SK-N-DZ (cell line): ENCODE measurements at places on chromosomes 7 and 10.
A peak's percentile ranks its signal among the peaks of the same experiment; 100 is the strongest.

GRCh38 chr7:73901231-73901822 lies 40.4 kb downstream of the TMEM270 start:
- DNase-seq: no peak

DNA sequence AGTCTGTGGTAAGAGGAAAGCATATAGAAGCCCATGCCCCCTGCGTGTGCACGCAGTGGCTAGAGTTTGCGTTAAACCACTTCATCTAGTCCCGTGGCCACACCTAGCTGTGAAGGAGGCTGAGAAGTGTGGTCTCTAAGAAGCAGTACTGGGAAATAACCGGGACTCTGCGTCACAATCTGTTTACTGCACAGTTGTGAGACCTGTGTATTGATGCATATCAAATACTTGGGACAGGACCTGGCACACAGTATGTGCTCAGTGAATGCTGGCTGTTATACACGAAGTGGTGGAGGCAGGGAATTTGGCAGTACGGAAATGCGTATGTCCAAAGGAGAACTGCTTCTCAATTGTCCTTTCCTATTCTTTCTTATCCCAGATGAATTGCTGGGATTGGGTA lies 149.5 kb downstream of the ARHGAP21 start:
- no peak for DNase-seq

GRCh38 chr7:49433794-49434193 lies 339.6 kb upstream of the VWC2 start:
- DNase-seq: no peak

DNA sequence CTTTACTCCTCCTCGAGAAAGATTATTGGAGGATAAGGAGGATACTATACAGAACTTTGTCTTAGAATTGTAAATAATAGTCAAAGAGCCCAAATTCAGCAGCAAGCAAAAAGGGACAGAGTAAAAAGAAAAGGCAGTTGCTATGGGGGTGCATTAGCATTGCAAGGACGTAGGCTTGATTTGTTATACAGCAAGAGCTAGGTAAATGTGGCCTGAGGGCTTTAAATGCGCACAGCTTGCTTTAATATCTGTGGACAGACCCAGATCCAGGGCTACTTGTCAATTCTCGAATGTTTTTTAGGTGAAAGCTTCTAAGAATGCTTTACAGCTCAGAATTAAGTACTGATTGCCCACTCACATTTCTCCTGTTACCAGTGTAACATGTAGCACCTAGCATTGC lies 58.5 kb downstream of the CELF2 start:
- no peak for DNase-seq

- DNase-seq: no peak
Observed at GRCh38 chr10:89744026-89744425, 42.6 kb downstream of the KIF20B start.

GRCh38 chr10:70967591-70968587 lies 79.5 kb upstream of the PCBD1 start:
- DNase-seq: no peak

- peak; percentile 64 for DNase-seq
Observed at GRCh38 chr7:77537778-77538280, 734 bp downstream of the PTPN12 start.

DNA sequence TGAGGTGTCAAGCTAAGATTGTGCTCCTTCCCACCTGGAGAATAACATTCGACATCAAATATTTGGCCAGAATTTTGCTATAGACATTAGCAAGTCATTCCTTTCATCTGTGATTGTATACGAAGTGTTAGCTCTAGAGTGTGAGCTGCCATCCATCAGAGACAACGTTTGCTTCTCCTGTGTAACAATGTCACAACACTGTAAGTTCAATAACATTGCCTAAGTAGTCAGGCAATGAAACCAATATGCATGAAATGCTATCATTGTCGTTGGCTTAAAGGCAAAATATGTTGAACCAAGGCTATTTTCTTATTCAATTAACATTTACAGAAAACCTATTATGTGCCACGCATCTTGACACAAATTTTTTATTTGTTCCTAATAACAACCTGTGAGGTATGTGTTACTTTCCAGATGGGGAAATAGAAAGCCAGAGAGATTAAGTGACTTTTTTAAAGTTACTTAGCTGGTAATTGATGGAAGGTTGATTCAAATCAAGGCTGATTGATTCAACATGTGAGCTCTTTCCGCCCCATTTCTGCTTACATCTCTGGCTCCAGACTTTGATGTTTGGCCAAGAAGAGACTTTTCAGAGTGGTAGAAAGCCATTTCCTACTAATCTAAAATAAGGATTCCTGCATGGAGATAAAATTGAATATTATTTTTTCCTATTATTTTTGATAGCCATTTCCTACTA lies 32.0 kb downstream of the BET1 start:
- DNase-seq: no peak
